ENCODE measurements at places on chromosomes 2 and 18. TPM values are rescaled to one million over a fixed set of nuclear protein-coding genes. Genes with fewer than 3 reads are reported as not detected.
A peak's percentile ranks its signal among the peaks of the same experiment; 100 is the strongest.

KATNAL2 gene
- not detected for polyA plus RNA-seq

GRCh38 chr2:217853301-217853881 is 149.4 kb downstream of the TNS1 start:
- DNase-seq: no peak

DNA sequence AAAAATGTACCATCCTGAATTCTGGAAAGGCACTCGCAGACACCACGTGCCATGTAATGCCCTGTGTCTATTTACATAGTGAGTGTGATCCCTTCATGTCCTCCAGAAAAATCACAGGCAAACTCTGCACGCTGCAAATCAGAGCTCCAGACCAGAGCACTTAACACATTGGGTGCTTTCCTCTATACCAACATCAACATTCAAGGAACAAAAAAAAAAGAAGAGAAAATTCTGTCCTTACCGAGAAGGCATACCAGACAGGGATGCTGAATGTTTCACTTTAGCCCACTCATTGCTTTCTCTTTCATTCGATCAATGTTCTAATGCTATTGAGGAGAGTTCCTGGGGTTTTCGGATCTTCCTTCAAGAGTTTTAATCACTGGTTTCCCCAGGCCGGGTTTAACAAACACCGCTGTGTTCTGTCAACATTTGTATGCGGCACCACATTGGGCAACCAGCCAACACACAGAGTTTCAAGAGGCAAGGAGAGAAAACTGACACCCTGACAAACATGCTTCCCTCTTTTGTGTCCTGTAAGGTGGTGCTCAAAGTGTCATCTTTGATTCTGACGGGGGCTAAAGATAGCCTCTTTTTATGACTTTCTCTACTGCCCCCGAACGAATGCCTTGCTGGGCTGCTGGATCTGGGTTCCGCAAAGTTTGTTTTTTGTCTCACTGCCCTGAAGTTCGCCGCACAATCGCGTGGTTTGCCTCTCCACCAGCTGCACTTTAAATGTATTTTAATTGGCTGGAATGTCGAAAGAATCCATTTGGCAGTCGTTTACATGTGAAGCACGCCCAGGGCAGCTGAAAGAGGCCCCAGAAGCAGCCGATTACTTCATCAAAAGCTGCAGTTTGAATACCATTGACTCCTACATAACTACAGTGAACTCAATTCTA is 106.4 kb upstream of the NCKAP5 start:
- peak; percentile 2 for DNase-seq

DNA sequence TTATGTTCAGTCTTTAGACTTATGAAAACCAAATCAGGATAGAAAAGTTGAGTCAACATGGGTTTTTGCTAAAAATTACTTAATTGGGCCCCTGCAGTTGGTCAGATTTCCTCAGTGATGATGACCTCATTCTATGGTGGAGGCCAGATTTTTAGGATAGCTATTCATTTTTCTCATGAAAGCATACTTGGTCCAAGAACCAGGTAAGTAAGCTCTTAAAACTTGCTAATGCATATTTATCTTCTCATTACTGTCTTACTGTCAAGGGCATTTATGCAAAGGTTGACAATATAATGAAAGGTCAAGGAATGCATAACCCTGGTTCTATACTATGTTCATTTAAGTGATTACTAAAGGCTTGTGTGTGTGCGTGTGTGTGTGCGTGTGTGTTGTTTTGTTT is 650.6 kb downstream of the SATB2 start:
- DNase-seq: no peak

- peak; percentile 91 for DNase-seq
Observed at GRCh38 chr2:19868701-19869580, 32.8 kb downstream of the TTC32 start.

DNA sequence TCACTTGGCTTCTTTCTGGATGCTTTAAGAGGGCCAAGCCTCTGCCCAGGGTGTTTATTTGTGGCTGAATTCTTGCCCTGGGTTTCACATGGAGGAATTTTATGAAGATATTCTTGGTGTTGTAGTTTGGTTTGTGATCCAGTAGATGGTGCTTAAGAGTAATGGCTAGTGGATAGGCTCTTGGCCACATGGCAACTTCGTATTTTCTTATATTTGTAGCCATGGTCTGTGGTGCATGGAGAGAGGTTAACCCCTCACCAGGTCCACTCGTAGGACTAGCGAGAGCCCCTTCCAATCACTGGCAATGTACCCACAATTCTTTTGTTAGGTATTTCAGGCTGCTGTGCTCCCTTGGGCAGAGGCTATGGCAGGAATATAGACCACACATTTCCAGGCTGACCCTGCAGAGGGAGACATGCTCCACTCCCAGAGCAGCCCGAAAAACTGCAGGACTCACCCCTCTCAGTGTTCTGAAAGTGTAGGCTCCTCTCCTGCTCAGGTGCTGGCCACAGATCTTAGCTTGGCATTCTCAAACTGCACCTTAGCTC is 582.1 kb upstream of the SETBP1 start:
- peak; percentile 37 for DNase-seq

- no peak for DNase-seq
Observed at GRCh38 chr2:131026919-131027318, 66.3 kb downstream of the FAM168B start.

ANKRD30BL gene
- not detected for polyA plus RNA-seq

DNA sequence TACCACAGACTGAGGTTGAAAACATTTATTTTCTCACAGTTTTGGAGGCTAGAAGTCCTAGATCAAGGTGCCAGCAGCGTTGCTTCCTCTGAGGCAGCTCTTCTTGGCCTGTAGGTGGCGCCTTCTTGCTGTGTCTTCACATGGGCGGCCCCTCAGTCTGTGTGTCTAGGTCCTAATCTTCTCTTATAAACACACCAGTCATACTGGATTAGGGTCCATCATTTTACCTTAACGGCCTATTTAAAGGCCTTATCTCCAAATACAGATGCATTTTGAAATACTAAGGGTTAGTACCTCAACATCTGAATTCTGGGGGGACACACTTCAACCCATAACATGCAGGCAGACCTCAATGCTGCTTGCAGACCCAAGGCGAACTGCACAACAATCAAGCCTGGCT is 4.4 kb upstream of the RMC1 start:
- peak; percentile 73 for DNase-seq

DNA sequence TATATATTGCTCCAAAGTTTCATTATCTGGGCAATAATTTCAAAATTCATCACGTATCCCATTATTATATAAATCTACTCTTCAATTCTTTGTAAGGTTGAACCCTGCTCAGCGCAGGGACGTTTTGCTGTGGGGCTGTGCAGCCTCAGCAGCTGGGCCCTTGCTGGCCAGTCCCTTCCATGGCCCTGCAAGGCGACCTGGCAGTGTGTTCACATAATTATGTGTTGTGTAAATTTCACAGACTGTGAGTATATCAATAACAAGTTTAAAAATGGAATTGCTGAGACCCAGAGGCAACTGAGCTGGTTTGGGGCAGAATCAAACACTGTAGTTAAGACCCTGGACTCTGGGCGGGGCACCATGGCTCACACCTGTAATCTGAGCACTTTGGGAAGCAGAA is 16.1 kb upstream of the MAL start:
- no peak for DNase-seq

- no peak for DNase-seq
Observed at GRCh38 chr18:7918701-7919100, 351.6 kb downstream of the PTPRM start.

- DNase-seq: no peak
Observed at GRCh38 chr18:59068276-59069071, 71.2 kb upstream of the SEC11C start.

- DNase-seq: peak; percentile 43
Observed at GRCh38 chr2:60882971-60883753, 1.8 kb downstream of the REL start.

TUBA3E gene
- polyA plus RNA-seq: not detected

GRCh38 chr2:184554736-184555135 is 43.6 kb upstream of the ZNF804A start:
- no peak for DNase-seq

DNA sequence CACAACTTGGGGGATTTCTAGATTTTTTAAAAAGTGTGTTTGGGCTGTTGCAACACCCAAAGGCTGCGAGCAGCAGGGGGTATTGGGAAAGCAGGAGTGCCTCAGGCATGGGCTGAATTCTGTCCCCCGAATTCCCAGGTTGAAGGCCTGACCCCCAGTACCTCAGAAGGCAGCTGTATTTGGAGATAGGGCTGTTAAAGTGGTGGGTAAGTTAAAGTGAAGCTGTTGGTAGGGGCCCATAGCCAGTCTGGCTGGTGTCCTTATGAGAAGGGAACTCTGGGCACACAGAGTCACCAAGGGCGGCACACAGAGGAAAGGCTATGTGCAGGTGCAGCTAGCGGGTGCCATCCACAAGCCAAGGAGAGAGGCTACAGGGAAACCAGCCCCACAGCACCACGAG is 717.4 kb downstream of the GALR1 start:
- DNase-seq: no peak

DNA sequence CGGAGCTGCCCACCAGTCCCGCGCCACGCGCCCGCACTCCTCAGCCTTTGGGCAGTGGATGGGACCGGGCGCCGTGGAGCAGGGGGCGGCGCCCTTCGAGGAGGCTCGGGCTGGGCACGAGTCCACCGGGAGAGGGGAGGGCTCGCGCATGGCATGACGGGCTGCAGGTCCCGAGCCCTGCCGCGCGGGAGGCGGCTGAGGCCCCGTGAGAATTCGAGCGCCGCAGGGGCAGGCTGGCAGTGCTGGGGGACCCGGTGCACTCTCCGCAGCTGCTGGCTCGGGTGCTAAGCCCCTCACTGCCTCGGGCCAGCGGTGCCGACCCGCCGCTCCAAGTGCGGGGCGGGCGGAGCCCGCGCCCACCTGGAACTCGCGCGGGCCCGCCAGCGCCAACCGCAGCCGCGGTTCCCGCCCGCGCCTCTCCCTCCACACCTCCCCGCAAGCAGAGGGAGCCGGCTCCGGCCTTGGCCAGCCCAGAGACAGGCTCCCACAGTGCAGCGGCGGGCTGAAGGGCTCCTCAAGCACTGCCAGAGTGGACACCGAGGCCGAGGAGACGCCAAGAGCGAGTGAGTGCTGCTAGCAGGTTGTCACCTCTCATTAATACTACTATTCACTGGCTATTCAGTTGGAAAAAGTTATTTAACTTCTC is 3.6 kb upstream of the TTC21B start:
- peak; percentile 23 for DNase-seq

- peak; percentile 5 for DNase-seq
Observed at GRCh38 chr2:180196419-180196977, 189.4 kb upstream of the CWC22 start.

- no peak for DNase-seq
Observed at GRCh38 chr2:78592491-78592890, 433.0 kb upstream of the REG3G start.

DNA sequence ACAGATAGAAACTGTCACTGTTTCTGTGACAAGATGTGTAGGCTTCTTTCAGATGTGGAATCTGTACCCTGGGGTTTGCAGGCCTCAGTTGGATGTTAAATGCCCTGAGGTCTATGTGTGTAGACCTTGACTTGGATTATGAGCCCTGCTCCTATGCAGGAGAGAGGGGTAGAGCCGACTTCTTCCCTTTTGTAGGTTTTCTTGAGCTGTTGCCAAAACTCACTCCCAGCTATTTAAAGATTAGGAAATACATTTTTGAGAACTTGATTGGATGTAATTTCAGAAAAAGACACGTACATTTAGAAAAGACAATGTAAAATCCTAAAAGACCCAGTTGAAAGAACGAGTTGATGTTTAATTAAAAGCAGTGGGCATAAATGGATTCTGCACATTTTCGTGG is 374.8 kb downstream of the SLC4A3 start:
- no peak for DNase-seq

DNA sequence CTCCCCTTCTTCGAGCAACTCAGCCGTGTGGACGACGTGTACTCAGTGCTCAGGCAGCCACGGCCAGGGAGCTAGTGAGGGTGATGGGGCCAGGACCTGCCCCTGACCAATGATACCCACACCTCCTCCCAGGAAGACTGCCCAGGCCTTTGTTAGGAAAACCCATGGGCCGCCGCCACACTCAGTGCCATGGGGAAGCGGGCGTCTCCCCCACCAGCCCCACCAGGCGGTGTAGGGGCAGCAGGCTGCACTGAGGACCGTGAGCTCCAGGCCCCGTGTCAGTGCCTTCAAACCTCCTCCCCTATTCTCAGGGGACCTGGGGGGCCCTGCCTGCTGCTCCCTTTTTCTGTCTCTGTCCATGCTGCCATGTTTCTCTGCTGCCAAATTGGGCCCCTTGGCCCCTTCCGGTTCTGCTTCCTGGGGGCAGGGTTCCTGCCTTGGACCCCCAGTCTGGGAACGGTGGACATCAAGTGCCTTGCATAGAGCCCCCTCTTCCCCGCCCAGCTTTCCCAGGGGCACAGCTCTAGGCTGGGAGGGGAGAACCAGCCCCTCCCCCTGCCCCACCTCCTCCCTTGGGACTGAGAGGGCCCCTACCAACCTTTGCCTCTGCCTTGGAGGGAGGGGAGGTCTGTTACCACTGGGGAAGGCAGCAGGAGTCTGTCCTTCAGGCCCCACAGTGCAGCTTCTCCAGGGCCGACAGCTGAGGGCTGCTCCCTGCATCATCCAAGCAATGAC is 4.8 kb downstream of the CTDSP1 start:
- no peak for DNase-seq

DNA sequence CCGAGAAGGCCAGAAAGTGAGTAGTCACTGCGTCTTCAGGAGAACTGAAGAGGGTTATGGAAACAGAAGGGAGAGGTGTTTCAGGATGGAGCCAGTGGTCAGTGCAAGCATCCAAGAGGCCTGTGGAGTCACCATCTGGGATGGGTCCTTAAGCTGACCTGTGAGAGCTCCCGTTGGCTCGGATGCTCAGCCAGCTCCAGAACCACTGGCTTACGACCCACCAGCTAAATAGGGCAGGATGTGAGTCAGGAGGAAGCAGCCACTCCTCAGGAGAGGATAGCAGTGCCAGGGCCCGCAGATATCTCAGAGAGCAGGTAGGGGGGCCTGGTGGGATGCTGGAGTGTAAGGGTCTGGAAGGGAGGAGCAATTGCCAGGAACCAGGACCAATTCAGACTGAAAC is 63.1 kb upstream of the B3GNT7 start:
- DNase-seq: no peak

DNA sequence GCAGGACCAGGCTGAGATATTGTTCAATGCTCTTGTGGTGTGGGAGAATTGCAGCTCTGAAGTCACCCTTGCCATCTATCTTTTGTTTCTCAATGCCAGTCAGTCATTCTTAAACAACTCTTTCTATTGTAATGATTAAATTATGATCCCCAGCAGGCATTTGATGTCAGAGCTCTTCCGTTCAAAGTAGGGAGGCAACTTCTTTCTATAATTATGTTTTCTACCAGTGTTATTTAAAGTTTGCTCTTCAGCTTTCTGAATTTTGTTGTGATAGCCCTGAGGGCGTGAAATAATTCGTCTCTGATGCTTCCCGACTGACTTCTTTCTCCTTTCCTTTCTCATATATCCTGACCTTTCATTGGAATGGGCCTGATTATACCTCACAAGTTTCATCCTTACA is 161.4 kb upstream of the KLHL14 start:
- DNase-seq: no peak

CD207 gene
- 0.81 TPM for polyA plus RNA-seq

GRCh38 chr2:145771525-145771924 is 1251.6 kb upstream of the ZEB2 start:
- no peak for DNase-seq
